Urinary bladder (tissue), 4 donors: ENCODE measurements at places on chromosomes 2 and 18.

DNA sequence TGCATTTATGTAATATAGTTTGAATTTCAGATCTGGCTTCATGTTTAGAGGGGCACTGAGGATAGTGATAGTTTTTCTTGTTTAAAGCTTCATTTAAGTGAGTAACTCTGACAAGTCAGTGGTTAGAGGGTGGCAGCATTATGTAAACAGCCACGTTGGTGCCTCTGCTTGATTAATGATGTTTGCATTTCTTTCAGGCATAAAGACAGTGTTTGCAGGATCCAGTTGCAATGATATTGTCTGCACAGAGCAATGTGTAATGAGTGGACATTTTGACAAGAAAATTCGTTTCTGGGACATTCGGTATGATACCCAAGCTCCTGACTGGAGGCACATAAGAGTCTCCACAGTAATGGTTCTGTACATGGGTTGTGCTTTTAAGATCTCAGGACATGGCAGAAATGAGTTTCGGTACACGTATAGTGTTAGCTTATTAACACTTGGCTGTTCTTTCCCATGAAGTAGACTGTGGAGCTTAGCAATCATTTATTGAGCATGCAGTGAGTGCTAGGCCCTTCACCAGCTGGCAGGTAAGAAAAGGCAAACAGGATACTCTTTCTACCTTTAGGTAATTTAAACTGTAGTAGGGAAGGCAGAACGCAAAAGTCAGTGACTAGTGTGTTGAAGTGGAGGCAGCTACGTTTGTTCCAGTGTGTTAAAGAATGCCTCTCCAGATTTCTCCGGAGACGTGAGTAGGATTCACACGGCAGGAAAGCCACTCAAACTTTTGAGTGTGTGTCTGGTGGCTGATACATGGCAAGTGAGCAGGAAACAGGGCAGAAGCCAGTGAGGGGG lies 17.4 kb upstream of the SAG start:
- no peak for DNase-seq

GRCh38 chr2:216635701-216636550 lies 2.7 kb downstream of the IGFBP2 start:
- no peak for DNase-seq

DNA sequence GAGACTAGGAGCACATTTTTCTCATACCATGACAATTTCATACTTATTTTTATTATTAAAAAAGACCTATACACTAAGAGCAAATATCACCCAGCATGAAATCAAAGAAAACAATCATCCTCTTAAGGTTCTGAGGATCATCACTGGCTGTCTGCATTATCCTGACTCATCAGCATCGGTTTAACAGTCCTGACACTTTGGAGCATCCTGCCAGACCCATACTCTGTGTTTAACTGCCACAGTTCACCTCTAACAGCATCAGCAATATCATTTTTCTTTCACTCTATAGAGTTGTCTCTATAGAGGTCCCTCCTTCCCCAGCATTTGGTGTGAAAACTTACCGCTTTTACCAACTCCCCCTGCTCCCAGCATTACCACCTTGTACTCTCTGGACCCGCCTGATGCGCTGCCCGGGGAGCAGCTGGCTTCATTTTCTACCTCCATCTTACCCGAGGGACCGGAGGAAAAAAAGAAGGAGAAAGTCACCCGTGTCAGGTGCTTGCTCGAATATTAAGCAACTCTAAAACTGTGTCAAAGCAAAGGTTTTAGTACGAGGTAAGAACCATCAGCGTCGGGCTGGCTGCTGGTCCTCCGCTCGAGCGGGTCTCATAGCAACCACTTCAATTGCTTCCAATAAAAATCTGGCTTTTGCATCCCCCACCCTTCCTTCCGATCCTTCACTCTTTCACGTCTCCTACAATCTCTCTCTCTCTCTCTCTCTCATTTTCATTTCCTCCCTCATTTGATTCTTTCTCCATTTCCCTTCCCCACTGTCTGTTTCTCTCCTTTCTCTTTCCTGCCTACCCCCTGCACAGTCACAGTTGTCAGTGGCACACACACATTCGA lies at the start of gene RIT2:
RIT2 (minus strand) TSS at position 610 of the 846 bp plus-strand sequence.
- no peak for DNase-seq

- DNase-seq: no peak
These were observed 44.1 kb downstream of the PDK1 start for GRCh38 chr2:172599947-172600346.

GRCh38 chr2:150679456-150680120 lies 192.1 kb upstream of the RND3 start:
- DNase-seq: no peak

DNA sequence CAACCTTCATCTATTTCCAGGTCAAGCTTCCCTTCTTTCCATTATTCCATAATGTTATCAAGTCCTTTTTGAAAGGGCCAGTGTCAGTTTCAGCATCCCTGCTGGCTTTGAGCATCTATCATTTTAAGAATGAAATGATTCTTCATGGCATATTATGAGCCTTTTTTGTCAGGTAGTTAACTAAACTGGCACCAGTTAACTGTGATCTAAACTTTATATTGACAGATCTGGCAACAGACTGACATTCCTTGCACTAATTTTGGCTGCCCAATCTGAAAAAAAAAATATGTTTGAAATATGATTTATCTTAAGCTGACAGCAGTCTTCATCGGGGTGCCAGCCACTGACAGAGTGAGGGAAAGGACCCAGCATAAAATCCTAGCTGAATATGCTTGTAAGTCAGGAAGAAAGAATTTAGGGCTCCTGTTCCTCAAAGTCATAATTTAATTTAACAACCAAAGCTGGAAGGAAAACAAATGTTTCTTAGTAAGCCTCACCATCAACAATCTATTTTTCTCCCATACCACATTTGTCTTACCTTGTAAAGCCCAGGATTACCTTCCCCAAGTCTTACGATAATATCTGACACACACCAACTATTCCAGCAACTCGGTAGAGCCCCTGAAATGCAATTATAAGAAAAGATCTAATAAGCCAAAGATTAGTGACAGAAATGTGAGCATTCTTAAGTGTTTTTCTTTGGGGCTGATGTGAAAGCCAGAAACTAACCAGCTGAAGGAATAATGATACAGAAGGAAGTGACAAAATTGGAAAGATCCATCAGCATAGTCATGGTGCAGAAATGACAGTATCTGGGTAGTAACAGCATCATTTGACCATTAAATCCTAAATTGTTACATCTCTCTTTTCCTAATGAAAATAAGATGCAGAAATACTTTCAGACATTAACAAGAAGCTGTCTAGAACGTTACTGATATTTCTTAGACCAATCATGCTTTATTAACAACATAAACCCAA lies 228.1 kb downstream of the RBM43 start:
- no peak for DNase-seq

- DNase-seq: peak; percentile 83
These were observed 77.4 kb upstream of the NPAS2 start for GRCh38 chr2:100742277-100743254.

GRCh38 chr18:1505856-1506255 lies 601.2 kb downstream of the ADCYAP1 start:
- DNase-seq: no peak

GRCh38 chr2:195532628-195533271 lies 124.3 kb upstream of the SLC39A10 start:
- no peak for DNase-seq

- DNase-seq: no peak
These were observed 40.0 kb upstream of the SULT1C3 start for GRCh38 chr2:108199726-108200125.

- DNase-seq: no peak
These were observed 296.9 kb upstream of the CYRIA start for GRCh38 chr2:16962505-16962904.

DNA sequence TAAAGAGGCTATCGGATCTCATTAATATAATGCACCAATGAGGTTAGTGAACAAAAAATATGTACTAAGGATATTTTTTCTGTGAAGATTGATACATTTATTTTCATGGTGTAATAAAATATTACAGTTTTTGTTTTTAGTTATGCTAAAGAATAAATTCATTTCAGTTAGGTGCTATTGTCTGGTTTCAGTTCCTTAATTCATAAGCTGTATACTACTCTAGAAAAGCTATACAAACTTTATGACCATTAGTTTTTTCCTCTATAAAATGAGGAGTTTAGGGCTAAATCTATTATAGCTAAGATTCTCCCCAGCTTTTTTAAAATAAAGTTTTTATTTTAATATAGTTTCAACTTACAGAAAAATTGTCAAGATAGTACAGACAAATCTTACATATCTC lies 1311.7 kb upstream of the NXPH2 start:
- no peak for DNase-seq

DNA sequence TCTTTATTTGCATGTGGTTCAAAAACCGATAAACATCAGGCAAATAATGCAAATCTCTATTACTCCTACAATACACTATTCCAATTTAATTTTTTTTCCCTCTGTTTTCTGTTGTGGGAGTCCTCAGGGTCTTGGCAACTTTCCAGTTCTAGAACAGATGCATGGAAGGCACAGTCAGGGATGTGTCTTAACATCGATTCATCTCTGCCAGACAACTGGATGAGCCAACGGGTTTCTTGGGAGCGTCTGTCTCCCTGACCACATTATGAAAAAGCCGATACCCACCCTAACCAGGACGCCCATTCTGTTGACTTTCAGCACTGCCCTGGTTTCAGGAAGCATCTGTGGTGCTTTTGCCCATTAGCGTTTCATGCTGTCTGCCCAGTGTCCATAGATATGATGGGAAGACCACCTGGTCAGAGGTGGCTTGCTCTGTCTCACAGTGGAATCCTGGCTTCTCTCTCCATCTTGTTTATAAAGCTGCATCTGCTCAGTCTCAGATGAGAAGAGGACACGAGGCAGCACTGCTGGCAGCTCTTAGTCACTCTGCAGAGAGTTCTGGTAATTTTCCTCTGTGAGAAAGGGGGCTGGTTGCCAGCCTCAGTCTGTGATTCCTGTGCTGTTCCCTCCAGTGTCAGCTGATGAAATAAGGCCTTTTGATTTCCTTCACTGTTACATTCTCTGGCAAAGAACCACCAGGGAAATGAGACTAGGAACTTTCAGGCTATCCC lies 57.9 kb upstream of the KCNE4 start:
- peak; percentile 71 for DNase-seq

DNA sequence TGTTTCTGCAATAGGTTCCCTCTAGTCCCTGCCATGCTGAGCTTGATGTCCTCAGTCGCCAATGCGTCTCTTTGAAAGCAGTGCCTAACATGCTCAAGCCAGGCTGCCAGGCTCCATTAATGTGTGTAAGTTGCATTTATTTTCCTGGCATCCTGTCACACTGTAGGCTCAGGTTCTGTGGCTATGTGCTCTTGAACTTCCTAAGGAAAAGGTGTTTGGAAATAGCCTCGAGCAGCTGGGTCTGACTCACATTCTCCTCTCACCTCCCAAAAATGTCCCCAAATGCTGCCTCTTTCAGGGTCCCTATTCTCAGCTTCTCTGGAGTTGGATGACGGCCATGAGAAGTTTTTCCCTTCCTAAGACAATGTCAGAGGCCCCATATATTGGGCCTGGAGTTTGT lies 58.0 kb upstream of the SLC14A2 start:
- DNase-seq: no peak

GRCh38 chr2:180778291-180778690 lies 202.1 kb upstream of the UBE2E3 start:
- no peak for DNase-seq

DNA sequence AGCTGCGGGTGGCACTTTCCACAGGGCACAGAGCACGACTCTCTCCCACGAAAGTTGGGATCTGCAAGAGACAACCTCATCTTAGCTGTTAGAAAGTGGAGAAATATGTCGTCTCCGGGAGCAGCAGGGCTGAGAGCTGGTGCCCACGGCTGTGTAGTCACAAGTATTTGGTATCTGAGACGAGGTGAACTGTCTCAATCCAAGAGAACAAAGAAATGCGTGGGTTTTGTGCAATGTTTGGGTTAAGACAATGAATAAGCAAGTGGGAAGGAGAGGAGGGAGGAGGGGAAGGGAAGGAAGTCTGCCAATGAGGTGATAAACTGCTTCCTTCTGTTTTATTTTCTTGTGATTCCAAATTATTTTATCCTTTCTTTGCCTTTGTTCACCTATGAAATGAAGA lies 18.0 kb downstream of the DYTN start:
- DNase-seq: no peak

DNA sequence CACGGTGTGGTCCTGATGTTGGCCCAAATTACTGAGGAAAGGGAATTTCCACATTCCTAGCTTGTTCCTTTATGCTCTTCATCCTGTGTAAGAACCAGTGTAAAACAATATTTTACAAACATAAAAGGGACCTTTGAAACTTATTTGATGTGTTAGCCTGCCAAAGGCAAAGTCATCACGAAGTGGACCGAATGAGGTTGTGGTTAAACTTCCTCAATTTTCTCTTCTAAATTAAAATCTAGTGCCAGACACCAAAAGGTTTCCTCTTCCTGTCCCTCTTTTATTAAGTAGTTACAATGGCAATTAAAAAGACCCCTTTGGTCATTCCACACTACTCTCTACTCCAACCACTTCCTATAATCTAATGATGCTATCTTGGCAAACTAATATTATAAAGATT lies 279.8 kb downstream of the AFF3 start:
- DNase-seq: no peak

- no peak for DNase-seq
These were observed 99.6 kb downstream of the PTGR3 start for GRCh38 chr18:75109319-75109691.
